ENCODE measurements at places on chromosomes 12 and 14.

DNA sequence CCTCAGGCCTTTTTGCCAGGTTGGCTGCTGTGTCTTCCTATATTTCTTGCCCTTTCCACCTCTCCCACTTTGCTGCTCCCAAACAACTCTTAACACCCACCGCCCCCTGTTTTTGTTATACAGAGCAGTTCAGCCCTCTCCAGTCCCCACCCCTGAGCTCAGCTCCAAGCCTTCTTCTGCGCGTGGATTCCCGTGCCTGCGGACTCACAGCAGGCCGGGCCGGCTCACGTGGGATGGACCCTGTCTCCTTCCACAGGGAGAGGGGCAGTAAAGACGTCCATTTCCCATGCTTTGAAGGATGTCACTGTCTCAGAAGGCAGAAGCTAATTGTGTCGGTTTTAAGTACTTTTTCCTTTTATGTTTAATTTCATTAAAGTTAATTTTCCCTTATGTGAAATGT lies 139.4 kb downstream of the CACNA1C start:
- DNase-seq: no peak

DNA sequence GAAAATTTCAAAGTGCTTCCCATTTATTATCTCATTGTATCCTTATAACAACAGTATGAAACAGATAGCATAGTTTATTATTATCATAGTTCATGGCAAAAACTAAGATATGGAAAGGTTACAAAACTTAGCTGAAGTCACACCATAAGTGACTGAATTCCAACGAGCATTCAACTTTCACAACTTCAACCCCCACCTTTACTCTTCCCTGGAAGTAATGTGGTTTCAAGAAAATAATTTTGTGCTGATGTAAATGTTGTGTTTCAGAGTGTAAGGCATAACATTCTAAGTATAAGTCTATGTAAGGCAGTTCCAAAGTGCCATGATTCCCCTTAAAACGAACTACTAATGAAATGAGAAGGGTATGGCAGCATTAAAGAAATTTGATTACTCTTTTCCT lies 454.5 kb downstream of the BCAT1 start:
- DNase-seq: no peak

- DNase-seq: no peak
Observed at GRCh38 chr12:15270591-15270990, 49.4 kb upstream of the RERG start.

DNA sequence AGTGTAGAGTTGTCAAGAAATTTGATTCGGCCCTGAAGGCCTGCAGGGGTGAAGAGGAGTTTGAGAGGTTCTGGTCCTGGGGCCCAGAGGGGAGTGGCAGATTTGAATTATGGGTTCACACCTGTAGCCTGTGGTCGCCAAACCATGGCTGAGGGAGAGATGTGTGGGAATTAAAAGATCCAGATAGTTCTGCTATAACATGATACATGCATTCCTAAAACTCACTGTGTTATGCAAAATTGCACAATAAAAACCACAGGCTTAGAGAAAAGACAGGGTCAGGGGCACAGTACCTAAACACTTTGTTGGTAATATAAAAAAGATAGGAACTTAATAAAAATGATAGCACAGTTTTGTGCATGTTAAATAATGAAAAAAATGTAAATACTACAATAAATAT lies 106.2 kb downstream of the TMEM30B start:
- DNase-seq: no peak

DNA sequence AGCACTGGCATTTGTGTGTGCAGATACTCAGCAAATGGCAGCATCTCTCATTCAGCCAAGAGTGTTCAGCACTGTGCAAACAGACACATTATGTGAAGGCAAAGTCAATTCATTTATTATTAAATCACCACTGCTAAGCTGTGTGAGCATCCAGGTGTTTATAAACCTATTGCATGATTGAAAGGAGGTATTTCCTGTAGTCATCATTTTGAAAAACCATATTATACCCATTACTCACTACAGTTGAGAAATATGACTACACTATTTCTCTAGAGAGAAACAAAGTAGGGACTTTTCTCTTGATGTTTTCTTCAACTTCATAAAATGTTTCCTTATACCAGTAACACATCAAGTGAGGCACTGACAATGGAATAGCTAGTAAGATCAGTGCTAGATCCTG lies 13.7 kb downstream of the SPX start:
- no peak for DNase-seq

GRCh38 chr14:63435204-63435603 lies 108.0 kb downstream of the PPP2R5E start:
- DNase-seq: no peak

DNA sequence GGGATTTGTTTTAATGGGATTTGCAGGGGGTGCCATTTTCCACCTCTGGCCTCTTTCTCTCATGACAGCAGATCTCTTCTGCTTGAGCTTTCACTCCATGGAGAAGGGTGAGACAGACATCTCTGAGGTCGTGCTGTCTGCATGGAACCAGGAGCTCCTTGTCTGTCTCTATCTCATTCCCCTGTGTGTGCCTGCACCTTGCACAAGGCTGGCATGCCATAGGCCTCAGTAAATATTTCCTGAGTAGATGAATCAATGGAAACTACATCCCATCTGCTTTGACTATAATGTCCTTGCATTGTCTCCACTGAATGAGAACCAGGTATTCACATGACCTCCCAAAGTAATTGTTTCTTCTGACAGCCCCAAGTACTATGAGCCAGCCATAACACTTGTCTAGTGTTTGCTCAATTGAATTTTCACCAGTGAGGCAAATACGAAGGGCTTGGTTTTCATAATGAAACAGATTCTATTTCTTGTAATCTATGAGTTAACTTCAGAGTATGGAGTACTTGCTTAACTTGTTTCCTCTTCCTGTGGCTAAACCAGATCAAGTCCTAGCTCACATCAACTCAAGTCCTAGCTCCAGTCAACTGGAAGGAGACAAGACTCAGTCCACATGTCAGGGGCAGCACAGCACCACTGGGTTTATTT lies 32.3 kb downstream of the KCNK13 start:
- DNase-seq: no peak

DNA sequence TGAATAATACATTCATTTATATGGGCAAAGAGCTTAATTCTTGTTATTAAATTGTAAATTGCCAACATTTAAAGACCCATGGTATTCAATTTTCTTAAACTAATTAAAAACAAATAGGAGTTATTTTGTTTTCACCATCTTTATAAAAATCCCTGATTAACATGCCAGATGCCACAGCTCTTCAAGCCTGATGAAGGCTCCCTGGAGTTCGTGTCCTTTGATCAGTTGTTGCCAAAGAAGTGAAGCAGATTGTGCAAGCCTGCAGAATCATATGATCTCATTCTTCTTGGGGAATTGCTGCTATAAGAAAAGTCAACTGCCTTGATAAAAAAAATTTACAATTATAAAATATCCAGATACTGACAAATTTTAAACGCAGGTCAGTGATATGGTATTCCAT lies 288.3 kb upstream of the PPFIA2 start:
- DNase-seq: no peak

DNA sequence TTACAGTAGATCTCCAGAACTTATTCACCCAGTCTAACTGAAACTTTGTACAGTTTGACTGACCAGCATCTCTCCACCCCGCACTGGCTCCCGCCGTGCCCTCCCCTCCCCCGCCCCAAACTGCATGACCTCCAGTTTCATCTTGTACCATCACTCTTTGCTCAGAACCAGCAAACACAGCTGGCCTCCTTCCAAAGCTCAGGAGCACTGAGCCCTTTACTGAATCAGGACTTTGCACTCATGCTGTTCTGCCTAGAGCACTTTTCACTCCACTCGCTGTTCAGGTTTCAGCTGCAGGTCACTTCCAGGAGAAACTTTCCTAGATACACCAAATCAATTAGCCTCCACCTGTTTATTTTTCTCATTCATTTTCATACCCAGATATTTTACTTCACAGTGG lies 455.3 kb upstream of the PDE3A start:
- DNase-seq: no peak

Data from NCI-H1694 (cell line).